ENCODE measurements at places on chromosomes 12 and 14. TPM values are rescaled to one million over a fixed set of nuclear protein-coding genes. Genes with fewer than 3 reads are reported as not detected.

GRCh38 chr12:132604151-132604618 lies 6.2 kb downstream of the LRCOL1 start:
- peak; percentile 68 for DNase-seq

GRCh38 chr14:60815371-60815770 lies 80.8 kb downstream of the MNAT1 start:
- no peak for DNase-seq

GRCh38 chr14:102691763-102692162 lies 85.5 kb upstream of the TRAF3 start:
- DNase-seq: no peak

- no peak for DNase-seq
Observed at GRCh38 chr12:9749640-9750039, 11.1 kb downstream of the CD69 start.

DNA sequence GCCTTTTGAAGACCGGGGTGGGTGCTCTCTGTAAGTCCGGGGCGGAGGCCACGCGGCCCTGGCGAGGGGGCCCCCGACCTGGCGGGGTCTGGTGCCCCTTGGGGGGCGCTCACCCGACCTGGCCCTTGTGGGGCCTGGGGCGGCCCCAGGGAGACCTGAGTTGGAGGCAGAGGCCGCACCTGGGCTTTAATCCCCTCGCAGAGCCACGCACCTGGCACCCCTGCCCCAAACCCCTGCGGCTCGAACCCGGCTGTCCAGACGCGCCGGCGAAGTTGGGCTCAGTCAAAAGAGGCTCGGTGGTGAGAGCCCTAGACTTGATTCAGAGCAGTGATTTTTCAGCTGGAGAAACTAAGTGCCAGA lies 267 bp downstream of the CFAP251 start:
- DNase-seq: no peak

GRCh38 chr14:99733540-99734405 lies 49.7 kb downstream of the CYP46A1 start:
- peak; percentile 41 for DNase-seq

DNA sequence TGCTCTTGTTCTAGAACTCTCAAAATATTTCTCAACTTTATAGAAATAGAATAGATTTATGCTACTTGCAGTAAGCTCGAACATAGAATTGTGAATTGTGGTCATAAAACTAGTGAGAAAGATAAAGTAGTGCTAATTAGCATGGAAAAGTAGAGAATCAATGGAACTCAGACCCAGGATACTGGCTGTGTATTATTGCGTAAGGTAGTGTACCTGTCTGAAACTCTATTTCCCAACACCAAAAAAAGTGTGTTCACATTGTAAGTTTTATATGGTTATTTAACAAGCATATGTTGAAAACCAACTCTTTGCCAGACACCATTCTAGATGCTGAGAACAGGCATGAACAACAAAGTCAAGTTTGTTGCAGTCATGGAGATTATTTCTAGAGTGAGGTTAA lies 720.5 kb upstream of the ATXN7L3B start:
- DNase-seq: no peak

- DNase-seq: no peak
Observed at GRCh38 chr12:4628406-4628805, 20.4 kb downstream of the AKAP3 start.

DNA sequence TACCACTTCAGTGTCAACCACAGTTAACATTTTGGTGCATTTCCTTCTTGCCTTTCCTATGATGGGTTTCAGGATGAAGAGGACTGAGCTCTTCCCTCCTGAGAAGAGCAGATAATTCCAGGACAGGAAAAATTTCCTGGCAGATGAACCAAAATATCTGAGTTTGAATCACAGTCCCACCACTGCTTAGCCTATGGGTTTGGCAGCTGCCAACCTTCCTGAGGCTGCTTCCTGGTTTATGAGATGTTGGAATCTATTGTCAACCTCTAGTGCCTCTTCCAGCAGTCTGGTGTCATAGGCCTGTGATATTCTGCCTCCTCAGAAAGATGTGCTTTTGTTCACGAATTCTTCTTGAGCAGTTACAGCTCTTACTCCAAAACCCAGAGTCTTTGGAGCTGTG lies 197.4 kb upstream of the FRMD6 start:
- DNase-seq: no peak

DNA sequence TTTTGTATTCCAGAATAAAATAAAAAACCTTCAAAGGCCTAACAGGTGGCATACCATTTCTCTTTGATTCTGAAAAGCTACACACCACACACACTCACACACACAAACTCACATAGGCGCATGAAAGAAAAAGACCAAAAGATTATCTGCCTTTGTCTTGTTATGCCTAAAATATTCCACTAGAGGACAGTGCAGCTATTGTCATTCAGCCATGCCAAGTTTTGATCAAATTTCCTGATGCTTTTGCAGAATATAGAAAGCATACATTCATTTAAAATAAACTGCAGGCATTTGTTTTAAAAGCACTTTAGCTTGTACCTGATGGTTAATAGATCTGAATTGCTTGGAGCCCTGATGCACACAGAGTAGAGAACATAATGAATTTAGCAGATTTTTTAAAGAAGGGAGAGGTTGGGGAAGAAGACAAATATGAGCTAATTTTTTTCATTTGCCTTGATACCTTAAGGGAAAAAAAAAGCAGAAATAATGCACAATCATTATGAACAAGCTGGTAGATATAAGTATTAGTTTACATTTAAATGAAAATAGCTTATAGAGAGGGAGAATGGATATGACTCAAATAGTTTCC lies 1766.9 kb upstream of the SEL1L start:
- no peak for DNase-seq

DNA sequence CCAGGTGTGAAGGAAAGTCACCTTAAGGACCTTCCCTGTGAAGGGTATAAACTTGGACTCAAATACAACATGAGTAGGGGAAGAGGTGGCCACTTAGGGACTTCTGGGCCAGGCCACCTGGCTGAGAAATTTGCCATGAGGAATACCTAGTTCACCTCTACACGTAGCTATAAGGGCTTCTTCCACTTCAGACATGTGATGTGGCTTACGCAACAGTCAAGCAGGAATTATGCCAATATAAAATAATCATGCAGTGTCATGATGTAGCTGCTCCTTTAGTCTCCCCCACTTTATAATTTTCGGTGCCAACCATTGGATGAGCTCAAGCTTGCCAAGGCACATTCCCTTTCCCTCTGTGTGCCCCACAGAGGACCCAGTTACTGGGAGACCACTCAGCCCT lies 166.6 kb upstream of the BCL2L14 start:
- DNase-seq: no peak

The MYRFL gene
- 0.55 TPM for total RNA-seq

GRCh38 chr12:108985750-108986149 lies 35.1 kb downstream of the SVOP start:
- no peak for DNase-seq

- DNase-seq: no peak
Observed at GRCh38 chr14:37118673-37119366, 53.6 kb downstream of the SLC25A21 start.

The FLRT2 gene
- 26.8 TPM for total RNA-seq

GRCh38 chr14:101088714-101089113 lies 185.2 kb upstream of the RTL1 start:
- no peak for DNase-seq

The ARMH4 gene
- 30.7 TPM for total RNA-seq

The KRT3 gene
- total RNA-seq: not detected

DNA sequence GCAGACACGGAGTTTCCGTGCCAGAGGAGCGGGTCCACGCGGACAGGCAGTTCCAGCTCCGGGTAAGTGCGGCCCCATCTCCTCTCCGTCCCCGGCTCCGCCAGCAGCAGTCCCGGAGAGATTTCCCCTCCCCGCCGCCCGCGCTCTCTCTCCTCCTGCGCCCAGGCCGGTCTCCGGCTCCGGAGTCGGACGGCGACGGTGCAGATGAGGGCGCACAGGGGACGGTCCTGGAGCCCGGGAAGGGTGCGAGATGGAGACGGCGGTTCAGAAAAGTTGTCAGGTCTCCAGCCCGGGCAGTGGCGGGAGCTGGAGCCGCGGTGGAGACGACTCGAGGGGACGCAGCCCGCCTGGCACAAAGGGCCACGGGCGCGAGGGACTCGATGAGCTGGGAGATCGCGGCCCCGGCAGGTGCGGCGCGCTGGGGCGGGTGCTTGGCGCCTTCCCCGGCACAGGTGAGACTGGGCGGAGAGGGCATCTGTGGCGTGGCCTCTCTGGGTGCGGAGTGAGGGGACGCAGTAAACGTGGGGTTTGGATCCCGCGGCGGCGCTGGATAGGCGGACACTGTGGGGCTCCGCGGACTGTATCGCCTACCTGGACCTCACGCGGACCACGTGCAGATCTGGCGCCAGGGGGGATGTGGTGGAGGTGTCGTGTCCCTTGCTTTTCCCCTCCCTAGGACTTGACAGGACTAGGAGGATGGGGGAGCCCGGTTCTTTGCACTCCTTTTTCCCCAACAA lies 1540.3 kb upstream of the TMEM132C start:
- peak; percentile 84 for DNase-seq

GRCh38 chr14:34824826-34825225 lies 50.3 kb downstream of the BAZ1A start:
- DNase-seq: no peak

DNA sequence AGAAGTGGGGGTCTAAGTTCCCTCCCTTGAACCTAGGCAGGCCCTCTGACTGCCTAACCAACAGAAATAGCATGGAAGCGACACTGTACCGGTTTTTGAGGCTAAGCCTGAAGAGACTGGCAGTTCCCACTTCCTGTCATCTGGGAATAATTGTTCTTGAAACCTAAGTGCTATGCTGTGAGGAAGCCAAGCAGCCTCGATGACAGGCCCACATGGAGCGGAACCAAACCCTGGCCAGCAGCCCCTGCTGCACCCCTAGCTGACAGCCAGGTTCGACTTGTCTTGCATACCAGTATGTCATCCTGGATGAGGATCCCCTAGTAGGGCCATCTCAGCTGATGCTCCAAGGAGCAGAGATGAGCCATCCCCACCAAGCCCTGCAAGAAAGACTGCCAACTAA lies 6.4 kb upstream of the GPR68 start:
- DNase-seq: no peak

DNA sequence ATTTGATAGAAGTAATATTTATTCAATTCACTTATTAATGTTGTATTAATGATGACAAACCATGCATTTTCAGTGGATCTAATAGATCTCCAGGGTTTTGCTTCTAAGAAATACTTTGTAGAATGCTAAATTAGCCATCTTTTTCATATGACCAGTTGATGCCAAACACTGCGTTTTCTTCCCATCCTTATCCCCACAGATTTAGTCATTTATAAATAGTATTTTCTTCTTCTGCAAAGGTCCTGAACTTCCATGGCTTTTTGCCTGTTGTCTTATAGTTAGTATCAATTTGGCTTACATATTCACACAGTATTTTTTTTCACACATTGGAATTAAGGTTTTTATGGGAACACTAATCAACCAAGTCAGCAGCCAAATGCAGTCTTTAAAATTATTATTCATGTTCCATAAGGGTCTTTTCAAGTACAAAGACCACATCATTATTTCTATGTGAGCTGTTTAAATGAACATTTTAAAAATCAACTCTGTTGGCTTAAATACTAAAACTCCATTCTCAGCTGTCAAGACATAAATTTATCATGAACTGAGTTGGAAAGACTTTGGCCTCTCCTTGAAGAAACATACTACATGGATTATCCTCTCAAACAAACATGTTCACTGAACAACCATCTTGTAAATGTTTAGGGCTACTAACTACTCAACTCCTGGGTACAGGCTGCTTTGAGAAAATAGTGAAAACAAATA lies 1278.4 kb upstream of the FLRT2 start:
- DNase-seq: no peak

The ITGA7 gene
- 65.6 TPM for total RNA-seq

The DEPDC4 gene
- 5.1 TPM for total RNA-seq

- peak; percentile 91 for DNase-seq
Observed at GRCh38 chr14:68788996-68789820, 3.7 kb downstream of the ZFP36L1 start.

The HSPB8 gene
- total RNA-seq: 11.8 TPM

DNA sequence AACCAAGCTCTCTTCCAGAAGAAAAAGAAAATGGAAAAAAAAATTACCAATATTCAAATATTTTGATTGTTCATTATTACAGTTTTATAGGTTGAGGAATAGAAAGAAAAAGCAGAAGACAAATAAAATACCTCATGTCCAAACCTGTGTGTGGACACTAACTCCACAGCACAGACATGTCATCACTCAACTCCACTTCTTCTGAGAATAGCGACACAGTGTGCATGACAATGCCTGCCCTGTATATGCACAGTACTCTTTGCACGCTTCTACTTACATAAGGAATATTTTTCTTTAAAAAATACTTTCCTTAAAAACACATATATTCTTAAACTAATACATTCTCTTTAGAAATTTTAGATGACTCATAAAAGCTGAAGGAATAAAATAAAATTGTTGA lies 81.1 kb downstream of the HMGA2 start:
- no peak for DNase-seq

- DNase-seq: no peak
Observed at GRCh38 chr12:90515199-90516175, 439.5 kb downstream of the CCER1 start.

The RSRC2 gene
- 121 TPM for total RNA-seq

All from endodermal cell (in vitro differentiated cells).